ENCODE measurements at places on chromosomes 6 and 20.

DNA sequence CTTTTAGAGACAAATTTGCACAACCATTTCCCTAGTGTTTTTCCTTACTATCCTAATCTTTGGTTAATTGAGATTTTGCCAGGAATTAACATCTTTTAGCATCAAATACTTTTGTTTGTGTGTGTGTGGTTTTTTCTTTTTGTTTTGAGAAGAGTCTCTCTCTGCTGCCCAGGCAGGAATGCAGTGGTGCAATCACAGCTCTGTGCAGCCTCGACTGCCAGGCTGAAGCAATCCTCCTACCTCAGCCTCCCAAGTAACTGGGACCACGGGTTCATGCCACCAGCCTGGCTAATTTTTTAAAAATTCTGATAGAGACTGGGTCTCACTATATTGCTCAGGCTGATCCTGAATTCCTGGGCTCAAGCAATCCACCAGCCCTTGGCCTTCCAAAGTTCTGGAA, 28.5 kb downstream of the BAK1 start:
- no peak for DNase-seq

GRCh38 chr6:107344383-107344782, 115.0 kb downstream of the PDSS2 start:
- no peak for DNase-seq

DNA sequence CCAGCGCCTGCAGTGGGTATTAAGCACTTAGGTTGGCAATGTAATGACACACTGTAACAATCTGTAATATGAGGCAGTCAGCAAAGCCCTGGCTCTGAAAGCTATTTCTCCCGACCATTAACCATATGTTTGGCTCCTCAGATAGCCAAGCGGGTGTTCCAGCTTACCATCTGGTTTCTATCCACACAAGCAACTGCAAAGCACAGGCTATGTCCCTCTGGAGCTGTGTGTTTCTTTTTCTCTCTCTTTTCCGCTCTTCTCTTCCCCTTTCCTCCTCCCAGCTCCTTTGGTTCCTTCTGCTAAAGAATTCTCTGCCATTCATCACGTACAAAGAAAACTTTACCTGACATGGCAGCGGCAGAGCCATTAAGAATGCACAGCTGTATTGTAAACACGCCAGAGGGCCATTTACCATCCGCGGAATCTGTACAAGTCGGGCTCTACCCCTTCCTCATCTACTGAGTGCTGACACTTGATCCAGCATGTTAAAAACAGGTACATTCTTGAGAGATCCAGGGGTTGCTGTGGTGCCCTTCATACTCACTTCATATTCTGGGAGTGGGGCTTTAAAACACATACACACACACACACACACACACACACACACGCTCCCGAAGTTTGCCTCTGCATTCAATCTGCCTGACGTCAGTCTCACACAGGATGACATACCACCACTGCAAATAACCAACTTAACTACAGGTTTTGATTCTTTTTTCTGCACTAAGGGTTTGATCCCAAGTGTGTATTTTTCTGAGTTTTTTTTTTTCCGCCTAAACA, 77.2 kb downstream of the BACH2 start:
- DNase-seq: peak; percentile 62

DNA sequence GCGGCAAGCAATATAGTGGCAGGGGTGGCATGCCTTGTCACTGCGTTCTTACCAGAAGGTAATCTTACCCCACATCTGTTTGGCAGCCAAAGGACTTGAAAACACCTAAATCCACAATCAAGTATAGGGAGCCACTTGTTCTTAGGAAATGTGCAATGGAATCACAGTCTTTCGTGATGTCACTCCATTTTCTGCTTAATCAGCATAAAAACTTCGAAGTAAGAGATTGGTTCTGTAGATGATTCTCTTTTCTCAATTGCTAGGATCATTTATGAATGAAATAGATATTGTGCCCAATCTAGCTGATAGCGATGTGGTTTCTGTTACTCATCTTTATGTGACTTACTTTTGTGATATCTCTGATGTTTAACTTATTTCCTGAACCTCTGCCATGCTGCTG, 89.0 kb downstream of the SLC22A3 start:
- no peak for DNase-seq

DNA sequence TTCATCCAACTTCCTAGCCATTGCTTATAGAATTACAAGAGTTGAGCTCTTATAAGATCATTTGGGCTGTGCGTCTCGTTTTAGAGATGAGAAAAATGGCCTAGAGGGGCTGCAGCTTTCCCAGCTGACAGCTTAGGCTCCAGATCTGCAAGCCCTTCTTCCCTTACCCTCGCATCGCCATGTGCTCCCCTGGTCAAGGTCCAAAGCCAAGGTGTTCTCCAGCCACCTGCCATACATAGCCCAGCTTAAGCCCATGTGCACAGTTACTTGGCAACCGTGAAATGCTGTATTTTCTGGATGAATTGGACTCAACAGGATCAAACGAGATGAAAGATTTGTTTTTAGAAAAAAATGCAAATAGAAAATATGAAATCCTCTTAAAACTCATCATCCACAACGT, 7.9 kb downstream of the MAP3K4 start:
- no peak for DNase-seq

GRCh38 chr6:82865461-82865860, 200.2 kb downstream of the UBE3D start:
- DNase-seq: no peak

DNA sequence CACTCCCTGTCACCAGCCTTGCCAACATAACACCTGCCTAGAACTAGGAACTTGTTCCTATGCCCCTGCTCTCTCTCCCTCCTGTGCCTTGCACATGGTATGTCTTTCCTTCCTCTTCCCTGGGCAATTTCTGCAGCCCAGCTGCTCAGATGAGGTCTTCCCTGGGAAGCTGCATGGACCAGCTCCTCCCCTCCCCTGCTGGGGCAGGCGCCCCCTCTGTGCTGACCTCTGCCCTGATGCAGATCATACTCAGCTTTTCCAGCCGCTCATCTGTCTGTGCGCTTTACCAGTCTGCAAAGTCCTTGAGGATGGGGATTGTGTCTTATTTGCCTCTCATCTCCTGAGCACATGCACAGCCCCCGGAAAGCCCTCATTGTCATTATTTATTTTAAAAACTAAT, 161.8 kb downstream of the SCML4 start:
- no peak for DNase-seq

- DNase-seq: no peak
These were observed 745.7 kb downstream of the RFPL4B start for GRCh38 chr6:113092795-113093194.

- DNase-seq: no peak
These were observed 12.9 kb downstream of the PARD6B start for GRCh38 chr20:50744143-50744792.

- DNase-seq: peak; percentile 25
These were observed 702 bp downstream of the ETV7 start for GRCh38 chr6:36386495-36387439.

- no peak for DNase-seq
These were observed 8.0 kb upstream of the CRISP2 start for GRCh38 chr6:49721297-49721696.

- peak; percentile 23 for DNase-seq
These were observed 88.0 kb upstream of the JAG1 start for GRCh38 chr20:10761786-10762185.

- DNase-seq: no peak
These were observed 44.6 kb upstream of the DDR1 start for GRCh38 chr6:30839671-30840070.

DNA sequence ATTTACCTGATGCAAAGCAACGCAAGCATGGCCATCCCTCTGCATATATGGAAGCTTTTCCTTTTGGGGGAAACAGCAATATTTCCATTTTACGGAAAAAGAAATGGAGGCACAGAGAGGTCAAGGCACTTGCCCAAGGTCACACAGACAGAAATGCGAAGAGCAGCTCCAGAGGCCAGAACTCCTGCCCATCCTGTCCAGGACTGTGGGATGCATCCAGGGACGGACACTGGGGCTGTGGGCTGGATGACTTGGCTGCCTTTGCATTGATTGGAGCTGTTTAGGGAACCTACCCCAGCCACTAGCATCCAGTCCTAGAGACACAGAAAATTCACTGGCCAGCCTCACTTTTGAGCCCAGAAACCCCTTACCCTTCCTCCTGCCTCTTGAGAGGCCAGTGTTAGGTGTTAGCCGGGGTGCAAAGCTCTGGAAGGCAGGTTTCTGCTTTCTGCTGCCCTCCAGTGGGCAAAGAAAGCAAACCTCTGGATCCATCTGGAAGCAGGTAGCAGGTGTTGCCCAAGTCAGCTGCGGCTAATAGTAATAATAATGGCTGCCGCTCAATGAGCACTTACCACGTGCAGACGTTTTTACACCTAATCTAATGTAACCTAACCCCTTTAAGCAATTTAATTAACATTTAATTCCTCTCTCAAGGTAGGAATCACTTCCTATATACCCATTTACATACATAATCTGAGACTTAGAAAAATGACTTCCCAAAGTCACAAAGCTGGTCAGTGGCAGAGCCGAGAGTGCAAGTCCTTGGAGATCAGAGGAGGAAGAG, 31.7 kb upstream of the CCN5 start:
- peak; percentile 50 for DNase-seq

GRCh38 chr6:87059943-87060342, 35.0 kb downstream of the CGA start:
- DNase-seq: no peak

DNA sequence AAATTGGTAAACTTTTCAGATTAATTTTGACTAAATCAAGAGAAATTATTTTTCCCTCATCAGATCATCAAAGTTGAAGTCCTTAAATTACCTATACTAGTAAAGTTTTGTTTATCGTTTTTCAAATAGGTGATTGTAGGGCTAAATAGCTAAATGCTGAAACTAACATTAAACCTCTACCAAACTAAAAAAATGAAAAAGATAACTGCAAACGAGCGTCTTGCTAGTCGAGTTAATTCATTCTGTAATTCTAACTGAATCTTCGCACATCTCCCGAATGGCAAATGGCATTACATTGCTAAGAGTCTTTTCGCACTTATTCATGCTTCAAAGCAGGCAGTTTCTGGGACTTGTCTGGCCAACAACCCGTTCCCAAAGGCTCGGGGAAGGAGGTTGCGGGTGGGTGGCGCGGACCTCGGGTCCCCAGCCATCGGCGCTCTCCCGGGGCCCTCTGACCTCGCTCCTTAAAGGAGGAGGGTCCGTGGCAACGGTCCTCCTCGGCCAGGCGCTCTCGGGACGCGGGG, 43.8 kb downstream of the POPDC3 start:
- no peak for DNase-seq

GRCh38 chr6:142011775-142012174, 121.0 kb upstream of the GJE1 start:
- no peak for DNase-seq

DNA sequence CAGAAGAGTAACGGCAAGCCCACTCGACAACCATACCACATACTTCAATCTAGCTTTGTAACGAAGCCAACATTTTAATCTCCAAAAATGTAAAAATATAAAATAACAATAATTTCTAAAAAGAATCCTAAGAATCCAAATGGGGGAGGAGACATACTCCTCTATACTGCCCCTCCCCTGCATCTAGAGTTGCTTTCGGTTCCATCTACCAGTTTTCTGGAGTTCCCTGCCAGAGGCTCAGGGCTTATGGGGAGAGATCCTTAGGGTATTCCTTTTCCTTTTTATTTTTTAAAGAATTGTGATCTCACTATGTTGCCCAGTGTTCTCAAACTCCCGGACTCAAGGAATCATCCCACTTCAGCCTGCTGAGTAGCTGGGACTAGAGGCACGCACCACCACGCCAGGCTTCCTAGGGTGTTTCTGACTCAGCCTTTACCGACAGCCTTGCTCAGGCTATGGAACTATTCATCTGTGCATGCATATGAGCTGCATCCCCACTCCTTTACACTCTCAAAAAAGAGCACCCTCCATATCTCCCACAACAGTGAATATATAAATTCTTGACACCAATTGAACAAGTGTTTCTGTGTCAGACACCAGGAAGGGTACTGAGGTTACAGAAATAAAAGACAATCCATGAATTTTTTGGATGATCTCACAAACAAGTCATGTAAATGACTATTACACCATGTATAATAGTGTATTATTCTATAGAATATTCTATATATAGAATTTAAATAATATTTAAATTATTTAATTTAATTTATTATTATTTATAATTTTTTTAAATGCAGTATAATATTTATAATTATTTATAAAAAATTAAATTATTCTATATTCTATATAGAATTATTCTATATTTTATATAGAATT, 40.7 kb upstream of the UBR2 start:
- no peak for DNase-seq

GRCh38 chr6:127879685-127880084, 21.2 kb downstream of the THEMIS start:
- no peak for DNase-seq

GRCh38 chr20:57657535-57658446, 37.6 kb upstream of the ZBP1 start:
- peak; percentile 55 for DNase-seq

DNA sequence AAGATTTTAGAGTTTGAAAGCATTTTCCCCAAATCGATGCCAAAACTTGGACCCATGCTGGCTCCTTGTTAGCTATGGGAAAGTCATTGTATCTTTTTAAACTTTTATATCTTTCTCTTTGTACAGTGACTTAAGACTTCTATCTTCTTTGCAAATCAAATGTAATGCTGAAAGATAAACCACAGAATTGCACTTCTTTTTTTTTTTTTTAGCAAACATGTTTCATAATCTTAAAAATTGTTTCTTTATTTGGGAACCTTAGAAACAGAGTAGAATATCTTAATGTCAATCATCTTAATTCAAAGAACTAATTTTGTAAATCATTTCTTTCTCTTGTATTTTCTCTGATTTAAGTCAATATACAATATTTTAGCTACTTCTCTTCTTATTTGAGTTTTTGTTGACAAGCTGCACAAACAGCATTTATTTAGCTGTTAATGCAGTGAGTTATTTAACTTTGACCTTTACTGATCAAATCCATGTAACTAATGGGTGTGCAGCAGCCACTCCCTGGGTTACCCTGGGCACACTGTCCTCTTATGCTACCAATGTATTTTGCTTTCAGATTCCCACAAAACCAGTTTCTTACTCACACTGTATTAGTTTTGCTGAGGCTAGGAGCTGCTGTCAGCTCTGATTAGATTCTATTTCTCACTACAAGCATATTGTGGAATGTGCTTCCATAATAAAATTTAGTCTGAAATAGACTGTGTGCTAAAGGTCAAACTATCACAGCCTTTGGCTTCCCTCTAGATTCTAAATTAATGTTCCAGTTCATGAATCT, 279.6 kb downstream of the ADGB start:
- DNase-seq: no peak

- no peak for DNase-seq
These were observed 51.7 kb upstream of the CLDN20 start for GRCh38 chr6:155212106-155212505.

GRCh38 chr6:63295553-63296194, 24.1 kb downstream of the LGSN start:
- DNase-seq: no peak

GRCh38 chr20:1204576-1204975, 1.3 kb downstream of the C20orf202 start:
- DNase-seq: no peak

GRCh38 chr6:17318435-17319165, 37.4 kb downstream of the RBM24 start:
- no peak for DNase-seq

- DNase-seq: no peak
These were observed 307.8 kb downstream of the RNGTT start for GRCh38 chr6:88655586-88655985.

- DNase-seq: no peak
These were observed 35.4 kb upstream of the ANGPT4 start for GRCh38 chr20:951384-952169.

Measured in NCI-H2029 treated with DMSO at 0.1 percent for 48 hours (cell line).